Smooth muscle cell of trachea (primary cell): ENCODE measurements at places on chromosomes 7 and 10. TPM values are rescaled to one million over a fixed set of nuclear protein-coding genes. Genes with fewer than 3 reads are reported as not detected.

The CH25H gene
- total RNA-seq = 1.2 and 2.0 TPM in 2 replicates

The ADRA2A gene
- under 0.01 TPM in 1 of 2 replicates, not detected in the other for total RNA-seq

The NODAL gene
- total RNA-seq = not detected in 2 replicates

The ASZ1 gene
- not detected in 2 replicates for total RNA-seq

The HTR7 gene
- total RNA-seq = 0.58 and 0.83 TPM in 2 replicates

The HYCC1 gene
- total RNA-seq = 107 and 163 TPM in 2 replicates

The CALML5 gene
- not detected in 2 replicates for total RNA-seq

The MACROH2A2 gene
- 11.4 and 12.2 TPM in 2 replicates for total RNA-seq

The TRPV5 gene
- total RNA-seq = not detected in 2 replicates
